NCI-H1436 (cell line): ENCODE measurements at places on chromosomes 5 and 9.

DNA sequence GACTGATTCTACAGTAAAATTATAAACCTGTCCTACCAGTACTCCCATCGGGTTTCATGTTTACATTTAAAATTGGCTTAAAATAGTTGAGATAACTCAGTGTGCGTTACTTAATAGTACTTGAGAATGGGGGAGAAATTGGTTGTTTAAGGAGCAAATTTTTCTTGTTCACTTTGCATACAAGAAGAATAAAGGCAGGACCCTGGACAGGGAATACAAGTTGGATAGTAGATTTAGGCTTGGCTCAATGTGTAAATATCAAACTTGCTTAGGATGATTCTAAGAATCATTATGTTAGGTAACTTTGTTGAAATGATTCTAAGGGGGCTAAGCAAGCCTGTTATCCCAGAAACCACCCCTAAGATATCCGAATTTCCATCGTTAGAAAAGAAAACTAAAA lies 448.4 kb upstream of the TLE4 start:
- no peak for DNase-seq

DNA sequence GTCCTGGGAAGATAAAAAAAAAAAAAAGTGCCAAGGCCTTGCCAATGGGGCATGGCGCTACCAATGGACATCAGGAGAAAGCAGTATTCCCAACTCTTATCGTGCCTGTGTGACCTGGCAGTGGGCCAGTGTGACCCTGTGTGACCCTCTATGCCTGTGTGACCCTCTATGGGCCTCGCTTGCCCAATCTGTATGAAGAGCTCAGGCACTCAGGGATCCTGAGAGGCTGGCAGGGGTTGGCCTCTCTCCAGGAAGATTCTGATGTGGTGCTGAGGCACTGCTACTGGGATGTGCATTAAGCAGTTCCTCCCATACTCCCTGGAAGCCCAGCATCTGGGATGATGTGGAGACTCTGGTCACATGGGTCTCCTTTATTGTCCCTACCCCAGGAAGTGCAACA lies 179.2 kb downstream of the MACROH2A1 start:
- no peak for DNase-seq

DNA sequence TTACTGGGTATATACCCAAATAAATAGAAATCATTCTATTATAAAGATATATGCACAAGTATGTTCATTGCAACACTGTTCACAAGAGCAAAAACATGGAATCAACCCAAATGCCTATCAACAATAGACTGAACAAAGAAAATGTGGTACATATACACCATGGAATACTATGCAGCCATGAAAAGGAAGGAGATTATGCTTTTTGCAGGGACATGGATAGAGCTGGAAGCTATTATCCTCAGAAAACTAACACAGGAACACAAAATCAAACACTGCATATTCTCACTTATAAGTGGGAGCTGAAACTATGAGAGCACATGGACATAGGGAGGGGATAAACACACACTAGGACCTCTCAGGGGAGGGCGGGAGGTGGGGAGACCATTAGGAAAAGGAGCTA lies 298.4 kb upstream of the CDH9 start:
- DNase-seq = no peak

DNA sequence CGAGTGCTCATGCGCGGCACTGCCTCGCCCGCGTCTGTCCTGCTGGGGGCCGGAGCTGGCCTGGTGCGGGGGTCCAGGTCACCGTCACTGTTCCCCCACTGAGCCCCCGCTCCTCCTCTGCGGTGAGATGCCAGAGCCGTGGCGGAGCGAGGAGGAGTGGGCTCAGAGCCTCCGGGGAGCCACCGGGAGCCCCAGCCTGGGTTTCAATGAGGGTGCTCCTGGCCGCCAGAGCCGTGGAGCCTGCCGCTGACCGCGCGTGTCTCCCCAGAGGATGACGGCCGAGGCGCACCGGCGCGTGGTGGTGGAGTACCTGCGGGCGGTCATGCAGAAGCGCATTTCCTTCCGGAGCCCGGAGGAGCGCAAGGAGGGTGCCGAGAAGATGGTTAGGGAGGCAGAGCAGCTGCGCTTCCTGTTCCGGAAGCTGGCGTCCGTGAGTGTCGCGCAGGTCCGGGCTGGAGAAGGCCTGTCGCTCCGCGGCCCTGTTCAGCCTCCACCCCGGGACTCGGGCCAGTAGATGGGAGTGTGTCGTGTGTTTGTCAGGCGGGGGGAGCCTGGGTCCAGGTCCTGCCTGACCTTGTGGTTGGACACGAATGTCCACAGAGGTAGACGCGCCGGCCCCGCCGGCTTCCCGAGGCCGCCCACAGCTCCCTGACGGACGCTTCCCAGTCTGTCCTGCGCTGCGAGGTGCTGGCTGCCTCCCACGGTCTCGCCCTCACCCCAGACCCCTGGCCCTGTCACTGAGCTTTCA lies 22.0 kb downstream of the EXOC3 start:
- DNase-seq = no peak

DNA sequence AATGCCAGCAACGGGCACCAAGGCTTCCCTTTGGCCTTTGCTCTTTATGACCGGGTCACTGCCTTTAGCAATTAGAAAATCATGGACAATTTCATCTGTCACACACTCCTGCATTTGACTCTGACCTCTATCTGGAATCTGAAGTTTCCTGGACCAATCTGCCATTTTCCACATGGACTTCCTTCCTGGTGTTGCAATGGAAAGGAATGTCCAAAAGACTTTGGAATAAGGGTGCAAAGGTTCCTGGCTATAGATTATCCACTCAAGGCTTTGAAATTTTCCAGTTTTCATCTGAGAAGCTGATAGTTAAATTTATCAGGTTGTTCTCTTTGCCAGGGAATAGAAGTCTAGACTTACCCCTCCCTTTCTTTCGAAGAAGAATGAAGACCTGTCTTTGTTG lies 523.1 kb upstream of the ZNF462 start:
- DNase-seq = no peak

- DNase-seq = no peak
Measured at GRCh38 chr5:88760527-88760926, 122.5 kb downstream of the MEF2C start.

GRCh38 chr9:33108472-33108871 lies 32.0 kb upstream of the SMU1 start:
- DNase-seq = no peak

DNA sequence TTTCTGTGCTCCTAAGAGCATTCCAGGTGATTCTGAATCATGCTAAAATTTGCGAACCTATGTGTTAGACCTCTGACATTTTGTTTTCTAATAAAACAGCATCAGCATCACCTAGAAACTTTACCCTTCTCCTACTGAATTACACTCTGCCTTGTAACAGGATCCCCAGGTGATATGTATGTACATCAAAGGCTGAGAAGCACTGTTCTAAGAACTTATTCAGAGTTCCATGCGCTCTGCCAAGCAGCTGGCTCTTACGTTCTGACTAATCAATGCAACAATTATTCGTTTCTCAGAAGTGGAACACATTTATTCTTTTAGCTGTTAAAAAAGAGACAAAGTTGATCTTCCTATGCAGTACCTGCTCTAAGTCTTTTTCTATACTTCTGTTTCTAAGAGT lies 228.6 kb downstream of the SLF1 start:
- no peak for DNase-seq

DNA sequence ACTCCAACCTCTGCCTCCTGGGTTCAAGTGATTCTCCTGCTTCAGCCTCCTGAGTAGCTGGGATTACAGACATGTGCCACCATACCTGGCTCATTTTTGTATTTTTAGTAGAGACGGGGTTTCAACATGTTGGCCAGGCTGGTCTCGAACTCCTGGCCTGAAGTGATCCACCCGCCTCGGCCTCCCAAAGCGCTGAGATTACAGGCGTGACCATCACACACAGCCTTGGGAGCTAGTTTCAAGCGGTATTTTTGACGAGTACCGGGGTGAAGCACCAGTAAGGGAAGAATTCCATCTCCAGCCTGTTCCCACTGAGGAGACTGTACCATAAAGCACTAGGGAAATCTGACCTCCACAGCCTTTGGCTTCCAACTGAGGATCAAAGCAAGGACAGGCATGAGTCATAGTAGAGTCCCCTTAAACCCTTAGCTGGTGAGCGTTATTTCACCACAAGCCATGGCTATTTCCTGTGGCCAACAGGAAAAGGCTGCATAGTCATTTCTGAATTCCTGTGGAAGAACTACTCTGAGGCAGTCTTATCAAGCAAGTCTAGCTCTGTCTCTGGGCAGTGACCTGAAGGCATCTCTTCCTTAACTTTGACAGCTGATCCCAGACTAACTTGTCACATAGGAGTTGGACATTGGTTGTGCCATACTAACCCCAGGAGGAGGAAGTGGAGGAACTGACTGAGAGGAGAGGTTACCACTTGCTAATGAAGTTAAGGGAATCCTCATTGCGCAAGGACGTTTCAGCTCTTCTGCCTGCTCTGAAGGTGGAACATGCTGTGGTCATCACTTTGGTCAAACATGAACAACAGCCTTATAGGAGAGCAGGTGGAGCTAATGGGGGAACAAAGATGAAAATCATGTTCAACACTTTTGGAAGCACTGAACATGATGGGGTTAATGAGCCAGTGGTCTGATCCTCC lies 85.8 kb upstream of the DMRT1 start:
- no peak for DNase-seq

- DNase-seq = no peak
Measured at GRCh38 chr5:138029944-138030343, 2.9 kb downstream of the FAM13B start.

GRCh38 chr5:78923622-78923970 lies 61.5 kb downstream of the ARSB start:
- no peak for DNase-seq

GRCh38 chr5:1815071-1815786 lies 14.0 kb downstream of the NDUFS6 start:
- no peak for DNase-seq

- DNase-seq = no peak
Measured at GRCh38 chr5:76303921-76304320, 99.2 kb upstream of the IQGAP2 start.

DNA sequence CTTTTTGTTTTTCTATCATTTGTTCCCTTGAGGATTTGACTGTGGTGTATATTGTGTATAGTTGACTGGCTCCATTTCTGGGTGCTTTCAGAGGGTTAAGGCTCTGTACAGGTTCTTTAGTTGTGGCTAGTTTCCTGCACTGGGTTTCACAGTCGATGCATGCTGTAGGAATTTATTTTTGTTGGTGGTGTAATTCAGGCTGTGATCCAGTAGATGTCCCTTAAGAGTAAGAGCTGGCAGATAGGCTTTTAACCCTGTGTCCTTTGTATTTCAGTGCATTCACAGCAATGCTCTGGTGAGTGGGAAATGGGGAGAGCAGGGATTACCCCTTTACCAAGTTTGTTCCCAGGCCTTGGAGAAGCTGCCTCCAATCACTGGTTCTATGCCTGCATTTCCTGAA lies 112.9 kb downstream of the SPATA31D1 start:
- no peak for DNase-seq

- no peak for DNase-seq
Measured at GRCh38 chr9:126295516-126295915, 31.1 kb upstream of the MVB12B start.

DNA sequence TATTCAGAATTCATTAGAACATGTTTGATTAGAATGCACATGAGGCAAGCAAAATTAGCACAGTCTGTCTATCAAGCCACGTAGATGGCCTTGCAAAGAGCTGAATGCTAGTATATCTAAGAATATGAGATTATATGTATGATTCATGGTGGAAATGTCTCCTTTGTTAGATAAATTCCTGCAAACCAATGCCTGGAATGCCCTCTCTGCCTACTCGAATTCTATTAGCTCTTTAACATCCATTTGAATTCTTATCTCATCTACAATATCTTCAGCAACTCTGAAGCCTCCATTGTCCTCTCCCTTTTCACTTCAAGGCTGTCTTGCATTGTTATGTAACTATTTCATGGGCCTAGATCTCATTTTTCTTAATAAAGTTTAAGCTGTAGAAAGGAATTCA lies 205.5 kb downstream of the TMC1 start:
- no peak for DNase-seq

GRCh38 chr9:110095161-110095595 lies 112.8 kb downstream of the C9orf152 start:
- no peak for DNase-seq

DNA sequence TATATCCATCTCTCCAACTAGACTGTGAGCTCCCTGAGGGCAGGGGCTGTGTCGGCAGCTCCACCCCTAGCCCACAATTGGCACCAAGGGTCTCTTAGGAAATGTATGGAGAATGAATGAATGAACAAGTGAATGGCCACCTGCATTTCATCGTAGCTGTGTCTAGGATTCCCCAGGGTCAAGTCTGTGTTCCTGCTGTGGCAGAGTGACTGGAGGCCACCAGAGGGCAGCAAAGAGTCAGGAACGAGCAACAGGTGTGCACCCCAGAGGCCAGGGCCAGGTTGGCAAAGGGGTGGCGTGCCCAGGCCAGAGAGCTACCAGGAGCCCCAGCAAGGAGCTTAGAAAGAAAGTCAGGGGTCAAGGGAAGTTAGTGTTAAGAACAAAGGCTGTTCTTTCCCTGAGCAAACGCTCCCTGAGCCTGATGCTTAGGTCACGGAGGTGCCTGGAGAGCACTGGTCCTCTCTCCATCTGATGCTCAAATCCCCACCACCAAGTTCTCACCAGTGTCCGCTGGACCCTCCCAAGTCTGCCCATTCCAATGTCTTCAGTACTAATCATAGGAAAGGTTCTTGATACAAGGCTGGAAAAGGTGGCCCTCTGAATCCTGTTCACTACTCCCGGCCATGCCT lies 160.7 kb downstream of the PAX5 start:
- DNase-seq = peak; percentile 78

DNA sequence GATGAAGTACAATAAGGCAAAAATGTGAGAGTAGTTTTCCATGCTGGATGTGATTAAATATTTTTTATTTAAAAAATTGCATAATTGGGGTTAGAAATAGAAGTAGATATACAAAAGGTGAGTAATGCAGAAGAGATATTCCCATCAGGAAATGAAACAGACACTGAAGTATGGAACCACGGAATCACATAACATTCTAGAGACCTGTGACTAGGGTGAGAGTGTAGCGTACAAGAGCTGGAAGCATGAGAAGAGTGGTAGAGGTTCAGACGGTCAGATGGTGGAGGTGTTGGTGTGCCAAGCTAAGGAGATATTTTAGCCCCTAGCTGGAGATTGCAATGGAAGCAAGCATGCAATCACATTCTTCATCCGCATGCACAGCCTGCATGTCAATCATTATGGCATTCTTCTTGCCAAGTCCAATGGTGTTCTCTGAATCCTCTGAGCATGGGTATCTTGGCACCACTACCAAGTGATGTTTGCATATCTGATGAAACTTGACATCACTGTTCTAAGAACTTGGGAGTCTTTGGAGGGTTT lies 587.8 kb downstream of the PSAT1 start:
- DNase-seq = no peak

- peak; percentile 31 for DNase-seq
Measured at GRCh38 chr9:114662081-114662989, 4.7 kb upstream of the TEX53 start.
